ENCODE measurements at places on chromosomes 3 and 15.
A peak's percentile ranks its signal among the peaks of the same experiment; 100 is the strongest.

DNA sequence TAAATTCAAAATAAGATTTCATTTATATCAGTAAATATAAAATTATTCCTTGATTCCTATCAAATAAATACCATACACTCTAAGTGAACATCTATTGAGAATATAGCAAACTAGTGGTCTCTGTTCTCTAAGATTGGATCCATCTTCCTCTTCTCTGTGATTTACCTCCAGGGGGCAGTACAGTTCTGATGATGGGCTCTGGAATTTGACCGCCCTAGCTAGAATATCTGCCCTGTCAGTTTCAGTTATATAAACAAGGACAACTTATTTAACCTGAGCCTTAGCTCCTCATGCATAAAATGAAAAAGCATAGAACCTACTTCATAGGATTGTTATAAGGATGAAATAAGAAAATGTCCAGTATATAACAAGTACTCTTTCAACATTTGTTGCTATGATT, 171.1 kb upstream of the CCDC54 start:
- peak; percentile 90 for DNase-seq

DNA sequence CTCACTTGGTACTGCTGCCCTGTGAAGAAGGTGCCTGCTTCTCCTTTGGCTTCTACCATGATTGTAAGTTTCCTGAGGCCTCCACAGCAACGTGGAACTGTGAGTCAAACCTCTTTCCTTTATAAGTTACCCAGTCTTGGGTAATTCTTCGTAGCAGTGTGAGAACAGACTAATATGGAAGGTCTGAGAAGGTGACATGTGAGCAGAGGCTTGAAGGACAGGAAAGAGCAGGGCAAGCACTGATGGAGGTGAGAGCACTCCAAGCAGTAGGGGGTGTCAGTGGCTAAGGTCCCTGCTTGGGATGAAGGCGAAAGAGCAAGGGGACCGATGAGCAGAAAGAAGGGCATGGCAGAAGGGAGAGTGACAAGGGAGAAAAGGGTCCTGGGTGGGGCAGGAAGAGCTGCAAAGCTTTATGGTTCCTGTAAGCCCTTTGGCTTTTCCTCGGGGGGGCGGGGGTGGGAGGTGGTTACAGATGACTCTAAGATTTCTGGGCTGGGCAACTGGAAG, 3.5 kb downstream of the EIF4E3 start:
- DNase-seq, result no peak

- DNase-seq, result no peak
Observed at GRCh38 chr3:127090218-127091160, 102.4 kb upstream of the PRR23E start.

GRCh38 chr15:25509703-25510102, 70.9 kb upstream of the UBE3A start:
- DNase-seq, result no peak

DNA sequence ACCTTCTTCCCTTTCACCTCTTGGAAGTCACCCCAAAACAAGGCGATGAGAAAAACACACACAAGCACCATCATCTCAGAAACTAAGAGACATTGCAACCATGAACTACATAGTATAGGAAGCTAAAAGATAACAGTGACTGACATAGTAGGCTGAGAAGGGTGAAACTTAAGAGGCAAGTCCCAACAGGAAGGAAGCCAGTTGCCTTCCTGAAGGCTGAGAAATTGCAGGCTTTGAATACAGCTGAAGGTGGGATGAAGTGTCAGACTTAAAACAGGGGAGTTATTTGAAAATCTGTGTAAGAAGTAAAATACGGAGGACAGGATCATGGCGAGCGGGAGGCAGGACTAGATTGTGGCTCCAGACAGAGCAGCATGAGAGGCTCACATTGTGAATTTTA, 27.8 kb downstream of the SLC27A2 start:
- no peak for DNase-seq

GRCh38 chr15:42595626-42596240, 20.3 kb downstream of the STARD9 start:
- peak; percentile 30 for DNase-seq

GRCh38 chr15:77541421-77542181, 91.1 kb downstream of the LINGO1 start:
- peak; percentile 31 for DNase-seq

Data from choroid plexus epithelial cell (primary cell).